ENCODE measurements at places on chromosomes 6 and 20.
A peak's percentile ranks its signal among the peaks of the same experiment; 100 is the strongest.

DNA sequence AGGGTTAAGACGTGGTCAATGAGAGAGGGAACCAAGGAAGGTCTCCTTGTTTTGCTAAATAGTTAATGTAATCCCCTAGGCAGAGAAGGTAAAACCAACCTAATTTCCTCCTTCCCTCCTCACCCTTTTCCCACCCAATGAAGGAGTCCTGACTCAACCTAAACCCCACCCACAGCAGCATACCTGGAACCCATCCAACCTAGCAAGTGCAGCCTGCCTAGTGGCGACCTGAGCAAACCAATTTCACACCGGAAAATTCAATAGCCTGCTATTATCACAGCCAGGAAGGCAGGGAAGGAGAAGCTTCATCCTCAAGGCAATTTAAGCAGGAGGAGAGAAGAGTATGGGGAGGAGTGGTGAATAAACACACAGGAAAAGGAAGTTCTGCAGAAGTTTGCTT is 46.9 kb downstream of the OSTM1 start:
- no peak for DNase-seq

- no peak for DNase-seq
Measured at GRCh38 chr6:143608906-143609305, 68.9 kb upstream of the PHACTR2 start.

GRCh38 chr6:102686461-102686860 is 1293.0 kb downstream of the GRIK2 start:
- no peak for DNase-seq

DNA sequence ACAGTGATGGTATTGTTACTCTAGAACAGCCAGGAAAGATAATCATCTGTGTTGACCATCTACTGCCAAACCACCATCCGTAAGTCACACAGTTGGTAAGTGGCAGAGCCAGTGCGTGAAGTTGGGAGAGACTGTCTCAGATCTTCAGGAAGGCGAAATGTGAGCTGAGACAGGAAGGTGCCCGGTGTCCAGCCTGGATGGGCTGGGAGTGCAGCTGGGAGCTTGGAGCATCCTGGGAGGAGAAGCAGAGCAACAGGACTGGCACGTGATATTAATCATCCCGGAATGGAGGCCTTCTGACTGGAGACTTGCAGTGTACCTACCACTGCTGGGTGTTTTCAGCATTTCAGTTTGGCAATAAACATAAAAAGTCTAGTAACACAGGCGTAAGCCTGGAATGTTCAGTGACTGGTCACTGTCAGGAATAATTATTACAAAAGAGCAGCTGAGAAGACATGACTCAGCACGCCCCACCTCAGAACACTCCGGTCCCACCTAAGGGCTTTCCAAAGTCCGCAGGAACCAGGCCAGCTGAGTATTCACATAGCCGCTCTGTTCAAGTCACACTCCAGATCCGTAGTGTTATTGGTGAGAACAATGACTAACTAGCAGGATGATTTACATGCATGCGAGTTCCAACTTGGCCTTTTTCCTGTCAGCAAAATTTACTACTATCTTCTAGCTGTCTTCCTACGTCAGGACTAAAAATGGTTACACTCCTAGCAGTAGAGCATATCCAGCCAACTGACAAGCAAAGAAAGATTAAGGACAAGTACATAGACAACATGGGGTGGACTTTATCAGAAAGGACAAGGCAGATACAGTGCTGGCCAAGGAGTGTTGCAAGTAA is 45.1 kb upstream of the PNRC1 start:
- DNase-seq, result no peak

- DNase-seq, result peak; percentile 9
Measured at GRCh38 chr6:143026696-143027449, 33.8 kb upstream of the AIG1 start.

- no peak for DNase-seq
Measured at GRCh38 chr6:34036357-34037069, 109.4 kb downstream of the GRM4 start.

Measured in stimulated activated naive CD4-positive, alpha-beta T cell (primary cell).